Hypothalamus (tissue), 51 donors: ENCODE measurements at places on chromosomes 3 and 15.
A peak's percentile ranks its signal among the peaks of the same experiment; 100 is the strongest.

DNA sequence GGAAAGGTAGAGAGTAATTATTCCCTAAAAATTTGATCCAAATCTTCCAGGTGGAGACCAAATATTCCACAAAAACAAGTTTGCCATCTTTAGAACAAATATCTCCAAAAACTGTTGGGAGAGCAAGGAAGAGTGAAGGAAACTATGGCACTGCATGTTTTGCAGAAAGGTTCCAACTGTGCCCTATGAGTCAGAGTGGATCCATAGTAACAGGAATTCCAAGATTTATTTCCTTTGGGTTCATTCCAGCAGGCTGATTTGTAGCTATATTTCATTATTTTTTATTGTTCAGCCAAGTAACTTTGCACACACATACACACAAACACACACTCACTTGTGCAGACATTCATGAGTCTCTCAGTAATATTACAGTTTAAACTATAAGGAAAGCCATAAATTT is 459.7 kb upstream of the EPHA6 start:
- no peak for DNase-seq

- no peak for DNase-seq
Observed at GRCh38 chr3:194687638-194688199, 2.0 kb downstream of the FAM43A start.

DNA sequence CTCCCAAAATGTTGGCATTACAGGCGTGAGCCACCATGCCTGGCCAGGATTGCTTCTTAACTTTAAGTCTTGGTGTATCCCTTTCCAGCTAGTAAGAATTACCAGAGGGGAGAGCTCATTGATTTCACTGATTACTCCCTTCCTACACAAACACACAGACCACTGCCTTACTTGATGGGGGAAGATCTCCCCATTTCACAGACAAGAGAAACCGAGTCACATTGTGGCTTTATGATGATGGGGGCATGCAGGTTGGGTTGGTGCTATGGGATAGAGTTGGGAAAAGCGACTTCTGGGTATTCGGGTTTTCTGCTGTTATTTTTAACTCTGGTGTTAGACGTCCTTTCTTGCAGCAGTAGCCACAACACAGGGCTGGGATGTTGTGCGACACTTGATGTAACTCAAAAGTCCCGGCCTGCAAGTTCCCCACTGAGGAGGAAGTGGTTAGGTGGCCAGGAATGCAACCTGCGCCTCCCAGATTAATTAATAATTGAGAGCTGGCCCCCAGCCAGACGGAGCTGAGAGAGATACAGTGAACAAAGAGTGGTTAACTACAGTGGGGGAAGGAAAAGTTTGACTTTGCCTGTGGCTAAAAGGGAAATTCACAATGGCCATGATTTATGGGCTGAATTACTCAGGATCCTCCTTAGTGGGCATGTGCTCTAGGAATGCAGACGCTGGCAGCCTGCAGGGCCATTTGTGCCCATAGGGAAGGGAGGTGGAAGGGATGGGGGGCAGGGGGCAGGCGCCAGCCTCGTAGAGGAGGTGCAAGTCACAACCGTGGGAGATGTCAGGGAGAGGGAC is 63.6 kb downstream of the SMAD6 start:
- DNase-seq: no peak

DNA sequence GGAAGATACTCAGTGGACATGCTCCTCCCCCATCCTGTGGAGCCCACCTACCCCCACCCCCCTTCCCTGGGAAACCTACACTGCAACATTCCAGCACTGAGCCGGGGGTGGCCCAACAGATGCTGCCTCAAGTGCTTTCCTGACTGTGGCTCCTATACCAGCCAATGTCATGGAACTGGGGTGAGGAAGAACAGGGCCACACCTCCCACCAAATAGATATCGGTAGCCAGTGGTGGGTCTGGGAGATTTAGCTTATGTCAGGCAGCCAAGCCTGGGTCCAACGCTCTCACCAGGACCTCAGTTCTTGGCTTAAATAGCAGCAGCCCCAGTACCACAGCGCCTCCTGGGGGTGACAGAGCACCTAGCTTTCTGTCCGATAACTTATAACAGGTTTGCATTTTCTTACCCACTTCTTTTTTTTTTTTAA is 30.3 kb downstream of the CDC25A start:
- peak; percentile 15 for DNase-seq

- peak; percentile 10 for DNase-seq
Observed at GRCh38 chr15:91302588-91303439, 202.8 kb downstream of the SV2B start.

GRCh38 chr15:64503197-64503596 is 42.8 kb downstream of the ZNF609 start:
- DNase-seq: peak; percentile 14

DNA sequence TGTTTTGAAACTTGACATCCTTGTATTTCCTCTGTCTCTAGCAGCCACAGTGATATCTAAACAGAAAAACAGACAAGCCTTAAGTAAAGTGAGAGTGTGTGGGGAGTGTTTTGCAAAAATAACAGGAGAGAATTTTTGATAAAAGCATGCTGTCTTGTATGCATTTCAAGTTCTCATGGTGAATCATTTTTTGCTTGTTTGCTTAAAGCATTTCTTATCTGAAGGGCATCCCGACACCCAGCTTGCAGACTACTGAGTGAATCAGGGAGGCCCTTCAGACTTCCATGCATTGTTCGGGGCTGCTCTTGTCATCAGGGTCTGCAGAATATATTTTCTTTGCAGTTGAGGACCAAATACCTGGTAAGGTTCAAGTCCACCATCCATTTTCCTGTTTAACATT is 8.5 kb downstream of the CGNL1 start:
- no peak for DNase-seq

DNA sequence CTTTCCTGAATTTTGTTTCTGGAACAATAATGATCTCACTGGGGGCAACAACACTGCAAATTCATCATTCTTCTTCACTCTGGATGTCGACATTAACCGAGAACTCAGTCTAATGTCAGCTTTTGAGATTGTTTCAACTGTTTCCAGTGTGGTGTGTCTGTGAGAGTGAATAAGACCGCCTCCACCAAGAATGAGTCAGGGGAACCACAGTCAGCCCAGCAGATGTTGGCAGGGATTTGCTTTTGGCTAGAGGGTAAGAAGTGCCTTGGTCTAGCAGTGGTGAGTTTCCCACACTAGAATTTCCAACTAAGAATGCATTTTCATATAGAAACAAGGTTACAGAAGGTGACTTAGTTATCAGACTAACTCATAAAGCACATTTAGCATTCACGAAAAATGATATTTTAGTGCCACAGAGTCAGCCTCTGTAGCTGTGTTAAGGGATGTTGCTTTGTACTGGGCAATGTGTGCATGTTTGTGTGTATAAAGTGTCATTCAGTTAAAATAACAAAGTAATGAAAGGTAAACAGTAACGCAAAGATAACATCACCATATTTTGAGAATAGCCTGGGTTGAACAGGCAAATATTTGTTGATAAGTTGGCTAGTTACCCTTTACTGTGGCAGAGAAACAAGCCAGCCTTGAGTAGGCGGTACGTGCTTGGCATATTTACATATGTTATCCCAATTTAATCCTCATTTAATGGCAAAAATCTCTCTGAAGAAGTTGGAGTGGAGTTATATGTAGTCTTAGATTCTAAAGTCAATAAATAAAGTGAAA is 33.8 kb downstream of the DRD3 start:
- no peak for DNase-seq

DNA sequence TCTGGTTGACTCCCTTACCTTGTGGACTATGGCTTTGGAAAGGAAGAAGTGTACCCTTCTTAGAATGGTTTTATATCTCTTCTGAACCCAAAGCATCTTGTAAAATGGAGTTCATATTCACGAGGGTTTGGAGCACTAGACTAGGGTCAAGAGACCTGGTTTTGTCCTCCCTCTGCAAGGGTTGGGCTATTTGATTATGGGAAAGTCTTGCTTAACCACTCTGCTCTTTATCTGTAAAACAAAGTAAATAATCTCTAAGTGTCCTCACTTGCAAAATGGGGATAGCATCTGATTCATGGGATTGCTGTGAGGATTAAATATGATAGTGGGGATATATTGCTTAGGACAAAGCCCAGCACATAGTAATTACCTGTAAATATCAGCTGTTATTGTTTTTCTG is 17.9 kb upstream of the SLC2A2 start:
- no peak for DNase-seq

DNA sequence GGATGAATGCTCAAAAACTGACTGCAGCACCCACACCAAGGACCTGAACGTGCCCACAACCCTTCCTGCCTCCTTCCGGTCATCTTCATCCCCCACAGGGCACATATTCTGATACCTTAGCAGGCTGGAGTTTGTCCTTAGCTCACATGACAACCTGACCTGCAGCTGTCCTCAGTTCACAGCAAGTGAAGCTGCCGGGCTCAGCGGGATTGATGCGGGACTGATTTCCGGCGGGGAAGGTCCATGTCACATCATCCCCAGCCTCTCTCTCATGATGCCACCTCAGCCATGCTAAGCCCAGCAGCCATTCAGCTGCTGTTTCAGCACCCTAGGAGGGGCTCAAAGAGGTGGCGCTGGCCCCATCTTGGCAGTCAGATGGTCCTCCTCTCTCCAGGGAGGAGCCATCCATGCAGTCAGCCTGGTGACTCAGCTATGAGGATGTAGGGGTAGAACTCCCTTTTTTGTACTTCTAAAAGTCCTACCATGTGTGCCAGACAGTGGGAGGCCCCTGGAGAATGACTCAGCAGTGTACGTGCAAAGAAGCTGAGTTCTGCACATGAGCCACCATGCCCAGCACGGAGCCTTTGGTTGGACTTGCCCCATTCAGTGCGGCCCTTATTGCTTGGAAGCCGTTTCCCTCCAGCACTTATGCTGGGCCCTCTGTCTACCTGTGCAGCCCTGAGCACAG is 9.5 kb downstream of the CA12 start:
- no peak for DNase-seq

- DNase-seq: no peak
Observed at GRCh38 chr15:56236197-56236596, 7.5 kb downstream of the RFX7 start.

GRCh38 chr15:92780843-92781242 is 119.3 kb upstream of the CHD2 start:
- DNase-seq: no peak

DNA sequence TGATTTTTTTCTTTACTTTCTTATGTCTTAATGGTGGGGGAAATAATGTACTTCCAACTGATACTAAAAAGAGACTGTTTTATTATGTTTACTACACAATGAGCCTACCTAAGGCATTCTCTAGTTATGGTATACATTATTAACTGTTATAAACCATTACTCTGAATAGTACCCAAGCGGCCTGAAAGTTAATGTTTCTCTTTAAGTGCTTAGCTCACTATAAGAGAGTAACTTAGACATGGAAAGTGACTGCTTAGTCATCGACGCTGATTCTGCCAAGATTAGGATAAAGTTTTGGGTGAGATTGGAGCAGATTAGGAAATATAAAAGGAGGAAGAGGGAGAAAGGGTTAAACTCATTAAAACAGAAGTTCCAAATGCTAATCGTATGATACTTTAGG is 365.0 kb downstream of the NLGN1 start:
- no peak for DNase-seq

DNA sequence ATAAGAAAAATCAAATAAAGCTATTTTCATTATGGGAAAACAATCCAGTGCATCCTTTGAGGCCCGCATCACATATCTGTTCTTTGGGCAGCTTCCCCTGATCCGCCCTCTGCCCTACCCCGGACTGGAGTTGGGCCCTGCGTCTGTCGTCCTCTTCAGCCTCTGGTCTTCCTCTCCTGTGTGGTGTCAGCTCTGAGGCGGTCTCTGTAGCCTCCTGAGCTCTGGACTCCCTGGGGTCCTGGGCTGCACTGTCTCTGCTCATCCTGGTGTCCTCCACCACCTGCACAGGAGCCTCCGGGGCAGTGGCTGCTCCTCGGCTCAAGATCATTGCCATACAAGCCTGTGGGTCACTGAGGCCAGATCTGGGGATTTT is 7.4 kb upstream of the SNX22 start:
- DNase-seq: no peak

- DNase-seq: no peak
Observed at GRCh38 chr15:32657198-32657883, 15.8 kb downstream of the SCG5 start.

GRCh38 chr3:65979731-65980130 is 59.0 kb downstream of the MAGI1 start:
- no peak for DNase-seq

GRCh38 chr15:69574506-69574905 is 121.9 kb downstream of the RPLP1 start:
- no peak for DNase-seq

GRCh38 chr3:175002732-175003143 is 143.6 kb downstream of the NAALADL2 start:
- DNase-seq: no peak

GRCh38 chr3:70726096-70726938 is 413.9 kb upstream of the MDFIC2 start:
- no peak for DNase-seq

- no peak for DNase-seq
Observed at GRCh38 chr3:42712344-42712648, 9.7 kb upstream of the HHATL start.

DNA sequence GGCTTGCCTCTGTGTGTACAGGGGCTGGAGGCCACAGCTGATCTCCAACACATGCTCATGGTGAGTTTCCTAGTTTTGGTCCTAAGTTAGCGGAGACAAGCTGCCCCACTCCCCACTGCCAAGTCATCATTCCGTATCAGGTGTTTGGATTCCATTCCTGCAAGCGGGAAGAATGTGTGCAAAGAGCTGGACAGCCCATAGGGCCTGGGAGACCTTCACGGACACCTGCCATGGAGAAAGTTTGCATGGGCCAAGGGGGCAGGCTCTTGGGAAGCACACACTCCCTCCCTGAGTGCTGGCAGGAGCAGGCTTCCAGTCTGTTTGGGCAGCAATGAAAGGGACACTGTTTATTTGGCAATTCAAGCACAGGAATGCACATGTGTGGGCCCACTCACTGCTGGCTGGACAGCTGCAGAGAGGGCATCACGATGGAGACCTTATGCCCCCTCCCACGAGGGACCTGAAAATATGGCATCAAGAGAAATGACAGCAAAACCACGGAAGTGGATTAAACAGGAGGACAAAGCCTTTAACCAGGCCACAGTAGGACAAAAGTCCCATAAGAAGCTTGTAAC is 149.7 kb downstream of the KLF13 start:
- no peak for DNase-seq

DNA sequence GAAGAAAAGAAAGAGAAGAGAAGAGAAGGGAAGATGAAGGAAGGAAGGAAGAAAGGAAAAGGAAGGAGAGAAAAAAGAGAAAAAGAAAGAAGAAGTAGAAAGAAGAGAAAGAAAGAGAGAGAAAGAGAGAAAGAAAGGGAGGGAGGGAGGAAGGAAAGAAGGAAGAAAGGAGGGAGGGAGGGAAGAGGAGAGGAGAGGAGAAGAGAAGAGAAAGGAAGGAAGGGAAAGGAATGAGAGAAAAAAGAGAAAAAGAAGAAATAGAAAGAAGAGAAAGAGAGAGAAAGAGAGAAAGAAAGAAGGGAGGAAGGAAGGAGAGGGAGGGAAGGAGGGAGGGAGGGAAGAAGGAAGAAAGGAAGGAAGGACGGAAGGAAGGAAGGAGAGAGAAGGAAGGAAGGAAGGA is 217.9 kb upstream of the POU1F1 start:
- DNase-seq: no peak

- DNase-seq: no peak
Observed at GRCh38 chr3:24853685-24854490, 359.2 kb upstream of the THRB start.

- no peak for DNase-seq
Observed at GRCh38 chr3:140177943-140178342, 243.0 kb downstream of the CLSTN2 start.

- no peak for DNase-seq
Observed at GRCh38 chr15:26234976-26235767, 372.0 kb upstream of the ATP10A start.
